Keratinocyte (primary cell): ENCODE measurements at places on chromosomes 3 and 15.

GRCh38 chr15:29544513-29545128 is 275.0 kb upstream of the NSMCE3 start:
- no peak for DNase-seq

- no peak for DNase-seq
These were observed 143.7 kb downstream of the MEGF11 start for GRCh38 chr15:66109826-66110225.

DNA sequence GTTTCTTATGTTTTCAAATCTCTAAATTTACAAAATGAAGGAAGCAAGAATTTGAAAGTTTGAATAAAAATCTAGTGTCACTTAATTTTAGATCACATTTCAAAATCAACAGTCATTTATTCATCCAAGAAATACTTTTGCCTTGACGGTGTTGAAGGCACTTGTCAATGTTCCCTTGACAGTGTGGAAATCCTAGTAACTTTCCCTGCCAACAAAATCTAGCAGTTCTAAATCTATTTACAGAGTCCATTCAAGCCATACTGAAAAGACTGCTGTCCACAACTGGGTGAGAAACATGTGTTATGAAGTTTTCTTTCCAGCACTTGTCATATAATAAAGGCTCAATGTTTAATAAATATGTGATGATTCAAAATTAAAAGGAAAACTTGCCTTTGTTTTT is 8.6 kb upstream of the MAP2K5 start:
- DNase-seq = no peak

DNA sequence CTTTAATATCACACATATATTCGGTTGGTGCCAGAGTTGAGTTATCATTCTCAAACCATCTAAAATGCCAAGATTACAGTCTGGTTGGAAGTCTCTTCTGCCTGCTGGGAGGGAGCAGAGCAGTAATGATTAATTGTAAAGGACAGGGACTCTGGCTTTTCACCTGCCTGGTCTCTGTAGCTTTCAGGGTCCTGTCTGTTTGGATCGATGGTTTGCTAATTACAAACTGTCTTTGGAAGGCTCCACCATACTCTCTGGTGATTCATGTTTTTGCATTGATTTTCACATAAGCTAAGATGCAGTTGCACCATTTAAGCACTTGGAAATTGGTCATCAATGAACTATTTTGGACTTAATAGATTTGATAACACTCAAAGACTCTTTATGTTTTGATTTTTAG is 350.4 kb upstream of the SATB1 start:
- no peak for DNase-seq

DNA sequence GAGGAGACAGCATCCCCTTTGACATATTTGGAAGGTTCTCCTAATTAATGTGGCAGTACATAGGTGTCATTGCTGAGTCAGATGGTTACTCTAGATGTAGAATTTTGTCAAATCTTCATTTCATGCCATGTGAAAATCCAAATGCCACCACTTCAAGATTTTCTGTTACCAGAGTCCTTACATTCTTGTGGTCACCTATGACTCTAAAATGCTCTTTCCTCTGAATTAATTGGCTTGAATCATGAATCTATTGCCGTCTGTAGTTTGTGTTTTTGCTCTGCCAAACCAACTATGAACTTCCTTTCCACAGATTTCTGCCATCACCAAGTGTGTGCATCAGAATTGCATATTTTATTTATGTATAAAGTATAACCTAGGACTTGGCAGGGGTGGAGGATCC is 269.4 kb upstream of the ZPLD1 start:
- DNase-seq = no peak

DNA sequence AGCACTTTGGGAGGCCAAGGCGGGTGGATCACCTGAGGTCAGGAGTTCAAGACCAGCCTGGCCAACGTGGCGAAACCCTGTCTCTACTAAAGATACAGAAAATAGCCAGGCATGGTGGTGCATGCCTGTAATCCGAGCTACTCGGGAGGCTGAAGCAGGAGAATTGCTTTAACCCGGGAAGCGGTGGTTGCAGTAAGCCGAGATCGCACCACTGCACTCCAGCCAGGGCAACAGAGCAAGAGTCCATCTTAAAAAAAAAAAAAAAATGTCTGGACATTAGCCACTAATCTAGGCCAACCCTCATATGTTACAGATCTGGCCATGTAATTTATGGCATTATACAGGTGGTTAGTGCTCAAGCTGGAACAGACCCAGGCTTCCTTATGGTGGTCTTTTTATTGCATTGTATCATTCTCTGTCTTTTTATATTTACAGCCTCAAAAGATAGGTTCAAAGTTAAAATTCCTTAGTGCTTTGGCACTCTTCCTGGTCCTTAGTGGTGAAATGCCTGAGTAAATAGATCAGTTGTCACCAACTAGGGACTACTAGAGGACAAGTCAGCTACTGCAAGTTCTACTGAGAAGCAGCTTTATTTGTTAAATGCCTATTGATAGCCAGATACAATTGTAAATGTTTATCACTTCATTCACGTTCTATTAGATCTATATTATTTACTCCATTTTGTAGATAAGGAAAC is 16.0 kb downstream of the STARD9 start:
- no peak for DNase-seq

DNA sequence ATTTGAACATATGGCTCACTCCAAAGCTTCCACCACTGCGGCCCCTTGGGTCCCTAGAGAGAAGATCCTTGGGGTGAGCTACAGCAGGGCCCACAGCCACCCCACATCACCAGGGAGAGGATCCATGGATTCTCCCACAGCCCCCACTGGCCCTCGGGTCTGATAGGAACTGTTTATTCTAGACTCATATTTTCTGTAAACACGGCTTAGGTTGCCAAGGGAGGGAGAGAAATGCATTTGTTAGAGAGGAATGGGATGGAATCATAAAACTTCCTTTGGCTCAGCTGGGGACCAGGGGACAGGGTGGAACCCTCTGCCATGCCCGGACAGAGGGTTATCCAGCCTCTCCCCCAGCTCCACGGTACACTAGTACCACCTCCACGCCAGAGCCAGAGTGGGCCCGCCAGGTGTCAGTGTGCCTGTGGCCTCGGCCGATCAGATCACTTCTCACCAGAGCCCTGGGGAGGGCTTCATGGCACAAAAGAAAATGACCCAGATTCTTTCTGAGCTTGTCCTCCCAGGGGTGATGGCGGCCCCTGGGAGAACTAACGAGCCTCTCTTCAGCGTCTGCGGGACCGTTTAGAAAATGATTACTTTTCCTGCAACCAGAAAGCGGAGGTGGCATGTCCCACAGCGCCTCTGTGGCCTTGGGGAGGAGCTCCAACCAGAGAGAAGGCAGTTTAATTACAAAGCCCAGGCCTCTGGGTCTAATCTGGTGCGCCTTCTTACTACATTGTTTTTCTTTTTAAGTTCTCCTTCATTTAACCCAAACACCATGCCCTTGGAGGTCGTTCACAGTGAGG is 33.7 kb downstream of the ADCY5 start:
- no peak for DNase-seq

DNA sequence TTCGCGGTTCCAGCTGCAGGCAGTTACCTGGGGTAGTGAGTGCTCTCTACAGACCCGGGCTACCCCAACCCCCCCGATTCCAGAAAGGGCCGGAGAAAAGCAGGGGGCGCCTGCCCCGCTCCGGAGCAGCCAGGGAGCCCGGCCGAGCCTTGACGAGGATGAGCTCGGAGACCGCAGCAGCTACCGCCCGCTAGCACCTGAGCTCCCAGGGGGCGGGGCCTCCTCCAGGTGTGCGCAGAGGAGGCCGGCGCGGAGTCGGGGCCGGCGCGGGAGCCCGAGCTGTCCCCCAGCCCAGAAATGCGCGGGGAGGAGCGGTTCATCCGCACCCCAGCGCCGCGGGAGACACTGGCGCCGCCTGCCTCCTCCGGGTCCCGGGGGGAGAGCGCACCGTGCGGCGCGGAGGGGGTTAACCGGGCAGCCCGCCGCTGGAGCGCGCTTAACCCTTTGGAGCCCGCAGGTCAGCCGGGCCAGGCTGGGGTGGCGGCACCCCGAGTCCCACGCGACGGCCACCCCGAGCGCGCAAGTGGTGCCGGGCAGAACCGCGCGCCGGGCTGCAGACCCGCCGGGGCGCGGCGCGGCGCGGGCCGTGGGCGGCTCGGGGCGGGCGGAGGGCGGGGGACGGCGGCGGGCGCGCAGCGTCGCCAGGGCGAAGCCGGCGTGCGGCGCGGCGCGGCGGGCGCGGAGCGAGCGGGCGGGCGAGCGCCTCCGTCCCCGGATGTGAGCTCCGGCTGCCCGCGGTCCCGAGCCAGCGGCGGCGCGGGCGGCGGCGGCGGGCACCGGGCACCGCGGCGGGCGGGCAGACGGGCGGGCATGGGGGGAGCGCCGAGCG is at the start of gene CACNA1D:
Gene CACNA1D, plus strand, starts transcription at position 649 of the 829 bp plus-strand sequence. CDS start 556 bp downstream, outside the sequence.
- no peak for DNase-seq

DNA sequence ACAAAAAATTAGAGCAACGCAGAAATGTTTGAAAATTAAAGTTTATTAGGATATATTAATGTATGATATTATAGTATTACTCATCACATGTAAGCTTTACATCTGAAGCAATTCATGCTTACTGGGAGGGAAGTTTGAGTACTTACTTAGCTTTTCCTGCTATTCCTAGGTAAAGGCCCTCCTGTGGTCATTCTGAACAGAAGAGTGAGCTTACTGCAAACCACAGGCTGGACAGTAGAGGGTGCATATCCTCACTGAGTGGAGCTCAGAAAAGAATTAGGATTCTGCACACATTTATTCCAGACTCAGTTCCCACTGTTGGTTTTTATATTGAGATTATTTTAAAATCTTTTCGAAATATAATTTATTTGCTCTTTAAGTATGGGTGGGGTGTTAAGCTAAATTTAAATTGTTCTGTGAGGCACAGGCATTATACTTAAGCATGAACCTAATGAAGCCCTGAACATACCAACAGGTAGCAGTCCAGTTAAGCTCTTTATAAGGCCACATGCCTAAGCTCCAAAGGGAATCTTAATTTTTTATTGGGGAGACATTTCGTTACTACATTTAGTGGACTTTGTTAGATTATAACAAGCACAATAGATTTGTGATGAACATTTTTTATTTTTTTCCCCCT is 10.2 kb downstream of the MRPS22 start:
- no peak for DNase-seq

DNA sequence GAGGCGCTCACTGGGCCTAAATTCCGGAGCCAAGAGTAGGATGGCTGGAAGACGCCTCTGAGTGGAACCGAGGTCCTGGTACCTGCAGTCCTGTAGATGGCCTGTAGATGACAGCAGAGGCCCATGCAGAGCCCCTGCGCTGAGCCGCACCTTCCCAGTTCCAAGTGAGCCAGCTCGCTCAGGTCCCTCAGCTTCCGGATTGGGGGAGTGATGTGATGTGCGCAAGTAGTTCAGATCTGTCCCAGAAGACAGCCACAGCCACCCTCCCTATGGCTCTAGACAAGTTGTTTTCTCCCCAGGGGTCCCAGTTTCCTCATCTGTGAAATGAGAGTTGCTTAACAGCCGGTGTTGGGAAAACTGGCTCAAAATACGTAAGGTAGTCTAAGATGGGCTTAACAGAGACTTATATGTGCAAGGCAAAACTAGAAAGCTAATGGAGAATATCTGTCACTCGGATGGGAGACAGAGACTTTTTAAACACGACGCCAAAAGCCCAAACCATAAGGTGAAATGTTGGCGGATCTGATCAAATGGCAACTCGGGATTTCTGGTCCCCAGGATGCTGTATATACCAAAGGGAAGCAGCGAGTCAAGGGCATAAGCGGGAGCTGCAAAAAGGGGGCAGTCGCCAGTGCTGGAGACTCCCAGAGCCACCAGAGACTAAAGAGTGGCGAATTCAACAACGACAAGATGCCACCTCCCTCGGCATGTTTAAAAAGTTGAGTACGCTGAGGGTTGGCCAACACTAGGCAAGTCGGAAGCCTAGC is 765 bp upstream of the MAPKAPK3 start:
- no peak for DNase-seq

DNA sequence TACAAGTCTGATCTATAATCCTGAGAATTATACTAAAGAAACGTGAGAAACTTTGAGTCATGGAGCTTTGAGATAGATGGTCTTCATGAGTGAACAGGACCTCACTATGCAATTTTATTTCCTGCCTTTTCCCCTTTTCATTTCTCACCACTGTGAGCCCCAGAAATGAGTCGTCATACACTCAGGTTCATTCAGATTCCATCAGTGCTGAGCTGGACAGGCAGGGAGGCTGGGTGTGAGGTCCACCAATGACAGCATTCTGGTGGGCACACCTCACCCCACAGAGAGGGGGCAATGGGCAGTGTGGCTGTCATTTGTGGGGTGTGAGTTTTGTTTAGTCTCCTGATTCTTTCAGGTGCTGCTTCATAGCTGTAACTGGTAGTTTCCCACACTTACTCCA is 16.9 kb downstream of the TIGIT start:
- DNase-seq = no peak

- DNase-seq = no peak
These were observed 9.6 kb downstream of the PLCD1 start for GRCh38 chr3:38019658-38020341.

- DNase-seq = no peak
These were observed 12.2 kb downstream of the SEMA7A start for GRCh38 chr15:74421302-74422245.

- no peak for DNase-seq
These were observed 49.0 kb upstream of the MRPL3 start for GRCh38 chr3:131551761-131552160.

DNA sequence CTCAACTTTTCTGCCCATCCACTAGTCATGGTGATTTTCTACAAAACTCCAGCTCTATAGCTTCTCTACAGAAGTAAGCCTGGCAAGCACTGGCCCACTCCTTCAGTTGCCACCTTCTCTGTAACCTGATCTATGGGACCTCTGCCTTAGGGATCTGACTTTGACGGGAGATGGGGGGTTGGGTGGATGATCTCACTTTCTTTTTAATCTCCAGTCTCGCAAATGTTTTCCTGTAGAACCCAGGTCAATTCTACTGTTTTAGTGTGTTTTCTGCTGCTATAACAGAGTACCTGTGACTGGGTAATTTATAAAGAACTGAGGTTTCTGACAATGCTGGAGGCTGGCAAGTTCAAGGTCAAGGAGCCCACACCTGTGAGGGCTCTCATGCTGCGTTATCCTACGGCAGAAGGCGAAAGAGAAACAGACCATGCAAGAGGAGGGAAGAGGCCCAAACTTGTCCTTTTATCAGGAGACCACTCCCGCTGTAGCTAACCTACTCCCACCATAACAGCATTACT is 189.9 kb upstream of the THRB start:
- no peak for DNase-seq

- no peak for DNase-seq
These were observed 185.2 kb upstream of the RGMA start for GRCh38 chr15:93274257-93274656.

DNA sequence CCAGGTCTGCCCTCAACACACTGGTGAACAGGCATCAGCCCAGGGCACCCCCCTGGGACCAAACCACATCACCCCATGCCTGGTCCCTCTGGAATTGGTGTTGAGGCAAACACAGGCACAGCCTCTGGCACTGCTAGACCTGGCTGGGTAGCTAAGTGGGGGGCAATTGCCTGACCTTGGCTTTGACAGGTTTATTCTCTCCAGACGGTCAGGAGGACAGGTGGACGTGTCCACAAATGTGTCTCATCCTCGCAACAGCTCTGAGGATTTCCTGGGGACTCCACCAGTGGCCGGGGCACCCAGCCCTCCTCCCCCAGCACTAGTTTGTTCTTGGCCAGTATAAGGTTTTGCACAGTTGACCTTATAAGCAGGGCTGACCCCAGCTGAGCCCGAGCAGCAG is 31.3 kb downstream of the TKT start:
- no peak for DNase-seq
